ENCODE measurements at places on chromosomes 12 and 14. TPM values are rescaled to one million over a fixed set of nuclear protein-coding genes. Genes with fewer than 3 reads are reported as not detected.

- no peak for DNase-seq
Measured at GRCh38 chr12:54159589-54159988, 29.2 kb downstream of the SMUG1 start.

Gene RPGRIP1
- not detected for total RNA-seq

Gene ARPC3
- total RNA-seq, result 161 TPM

- DNase-seq, result no peak
Measured at GRCh38 chr12:59429766-59430165, 166.1 kb upstream of the SLC16A7 start.

- DNase-seq, result peak; percentile 49
Measured at GRCh38 chr14:78227248-78228077, 57.3 kb downstream of the NRXN3 start.

DNA sequence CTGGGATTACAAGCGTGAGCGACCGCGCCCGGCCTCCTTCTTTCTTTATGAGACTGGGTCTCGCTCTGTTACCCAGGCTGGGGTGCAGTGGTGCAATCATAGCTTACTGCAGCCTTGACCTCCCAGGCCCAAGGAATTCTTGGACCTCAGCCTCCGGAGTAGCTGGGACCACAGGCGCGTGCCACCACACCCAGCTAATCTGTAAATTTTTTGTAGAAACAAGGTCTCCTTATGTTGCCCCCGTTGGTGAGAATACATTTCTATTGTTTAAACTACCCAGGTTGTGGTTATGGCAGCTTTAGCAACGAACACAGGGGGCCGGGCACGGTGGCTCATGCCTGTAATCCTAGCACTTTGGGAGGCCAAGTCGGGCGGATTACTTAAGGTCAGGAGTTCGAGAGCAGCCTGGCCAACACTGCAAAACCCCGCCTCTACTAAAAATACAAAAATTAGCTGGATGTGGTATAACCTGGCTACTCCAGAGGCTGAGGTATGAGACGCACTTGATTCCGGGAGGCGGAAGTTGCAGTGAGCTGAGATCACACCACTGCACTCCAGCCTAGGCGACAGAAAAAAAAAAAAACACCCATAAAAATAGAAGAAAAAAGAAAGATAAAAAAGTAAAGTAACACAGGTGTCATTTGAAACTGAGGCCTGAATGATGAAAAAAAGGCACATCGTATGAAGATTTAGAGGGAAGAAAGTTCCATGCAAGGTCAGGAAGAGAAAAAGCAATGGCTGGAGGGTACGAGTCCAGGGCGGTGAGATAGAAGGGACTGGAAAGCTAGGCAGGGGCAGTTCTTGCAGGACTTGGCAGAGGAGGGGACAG, 977 bp upstream of the TMEM120B start:
- no peak for DNase-seq

DNA sequence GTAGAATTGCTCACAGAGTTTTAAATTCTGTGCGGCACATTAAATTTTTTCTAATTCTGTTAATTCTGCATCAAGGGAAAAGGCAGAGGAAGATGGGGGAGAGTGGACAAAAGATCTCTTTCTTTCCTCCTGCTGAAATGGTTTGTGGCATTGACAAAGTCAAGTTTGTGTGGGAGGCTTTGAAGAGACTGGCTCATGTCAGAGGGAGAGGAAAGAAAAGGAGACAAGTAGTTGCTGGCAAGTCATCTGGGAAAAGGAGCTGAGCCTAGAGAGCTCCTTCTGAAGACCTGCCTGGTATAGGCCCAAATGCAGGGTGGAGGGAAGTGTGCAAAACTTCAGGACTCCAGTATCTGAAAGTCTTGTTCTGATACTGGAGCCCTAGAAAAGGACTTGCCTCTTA, 36.3 kb downstream of the TTLL5 start:
- no peak for DNase-seq

- no peak for DNase-seq
Measured at GRCh38 chr12:31645924-31646323, 13.6 kb upstream of the ETFBKMT start.

Gene NCAPD2
- total RNA-seq, result 13.3 TPM

GRCh38 chr12:74985986-74986319, 223.7 kb downstream of the KCNC2 start:
- no peak for DNase-seq

Gene MANSC1
- total RNA-seq, result 23.6 TPM

DNA sequence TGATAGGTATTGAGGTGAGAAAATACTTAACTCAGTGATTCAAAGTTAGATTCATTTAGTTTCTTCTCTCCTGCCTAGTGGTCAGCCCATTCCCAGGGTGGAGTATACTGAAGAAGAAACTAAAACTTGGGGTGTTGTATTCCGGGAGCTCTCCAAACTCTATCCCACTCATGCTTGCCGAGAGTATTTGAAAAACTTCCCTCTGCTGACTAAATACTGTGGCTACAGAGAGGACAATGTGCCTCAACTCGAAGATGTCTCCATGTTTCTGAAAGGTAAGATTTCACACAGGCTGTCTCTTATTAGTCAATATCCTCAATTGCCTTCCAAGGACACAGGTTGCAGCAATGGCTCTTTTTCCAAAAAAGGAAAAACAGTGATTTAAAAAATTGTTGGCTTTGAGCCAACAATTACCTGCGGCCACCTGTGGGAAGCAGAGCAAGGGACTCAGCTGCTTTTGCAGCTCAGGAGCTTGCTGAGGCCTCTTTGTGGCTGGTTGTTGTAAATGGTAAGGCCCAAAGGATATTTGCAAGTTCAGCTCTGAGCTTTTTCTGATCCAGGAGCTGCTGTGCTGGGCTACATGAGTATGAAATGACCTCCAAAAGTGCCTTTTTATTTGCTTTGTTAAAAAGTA, 33.9 kb downstream of the TPH2 start:
- no peak for DNase-seq

- DNase-seq, result no peak
Measured at GRCh38 chr14:79395061-79395460, 816.2 kb downstream of the DIO2 start.

DNA sequence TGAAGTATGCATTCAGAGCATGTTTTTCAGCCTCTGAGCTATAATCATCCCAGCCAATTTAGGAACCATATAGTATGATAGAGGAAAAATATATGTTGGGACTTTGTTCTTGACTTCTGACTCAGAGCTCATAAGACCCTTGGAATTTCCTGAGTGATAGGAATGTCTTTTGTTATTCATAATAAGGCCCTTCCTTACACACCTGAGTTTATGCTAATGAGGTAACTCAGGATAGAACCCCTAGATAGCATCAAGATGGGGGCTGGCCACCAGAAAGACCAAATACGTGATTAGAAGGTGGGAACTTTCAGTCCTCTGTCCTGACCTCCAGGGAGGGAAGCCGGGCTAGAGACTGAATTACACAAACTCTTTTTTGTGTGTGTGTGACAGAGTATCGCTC, 32.4 kb upstream of the PLEK2 start:
- no peak for DNase-seq

Gene TOGARAM1
- total RNA-seq, result 61.8 TPM

Gene FAM234B
- 83.5 TPM for total RNA-seq

DNA sequence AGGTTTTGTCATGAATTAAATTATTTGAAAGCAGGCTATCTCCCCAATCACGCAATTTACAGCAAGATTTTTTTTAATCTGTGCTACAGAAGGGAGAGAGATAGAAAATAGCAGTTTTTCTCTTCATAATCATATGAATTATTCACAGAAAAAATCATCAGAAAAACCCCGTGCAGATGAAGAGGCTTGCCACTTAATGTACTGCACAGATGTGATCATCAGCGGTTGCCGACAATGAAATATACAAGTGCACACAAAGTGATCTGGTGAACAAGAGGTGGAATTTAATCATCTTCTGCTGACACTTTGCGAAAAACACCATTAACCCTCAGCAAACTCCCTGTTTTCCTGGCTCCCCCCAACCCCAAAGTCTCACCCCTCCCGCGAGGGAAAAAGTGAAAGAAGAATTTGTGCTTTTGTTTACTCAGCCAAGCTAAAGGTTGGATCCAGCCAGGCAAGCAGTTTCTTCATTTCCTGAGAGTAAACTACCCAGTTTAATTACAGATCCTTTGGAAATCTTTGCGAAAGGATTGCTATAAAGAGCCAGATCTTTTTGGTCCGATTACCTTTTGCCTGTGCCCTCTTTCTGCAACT, 3.1 kb upstream of the LMO3 start:
- DNase-seq, result no peak

GRCh38 chr14:30874120-30874998, at the start of gene COCH:
COCH (plus strand) TSS chr14:30874559; CDS start chr14:30874939, 380 bp downstream.
- no peak for DNase-seq

Gene IL22
- not detected for total RNA-seq

DNA sequence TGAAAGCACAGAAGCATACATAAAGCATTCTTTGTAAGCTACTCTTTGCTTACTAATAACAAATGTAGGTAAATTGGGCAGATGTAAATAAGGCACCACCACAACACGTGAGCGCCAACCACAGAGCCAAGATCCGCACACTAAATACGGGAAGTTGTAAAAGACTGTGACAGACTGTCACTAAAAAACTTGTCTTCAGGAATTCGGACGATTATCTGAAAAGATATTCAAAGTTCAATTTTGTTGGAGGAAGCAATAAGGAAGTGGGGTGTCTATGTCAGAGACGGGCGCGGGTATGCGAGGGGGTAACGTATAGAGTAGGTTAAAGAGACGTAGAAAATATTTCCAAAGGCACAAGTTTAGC, 1.5 kb upstream of the HSP90B1 start:
- peak; percentile 16 for DNase-seq

- DNase-seq, result no peak
Measured at GRCh38 chr12:46133751-46134150, 135.1 kb downstream of the SLC38A1 start.

All from dorsolateral prefrontal cortex (tissue), 122 donors.